ENCODE measurements at places on chromosomes 16 and 17.

DNA sequence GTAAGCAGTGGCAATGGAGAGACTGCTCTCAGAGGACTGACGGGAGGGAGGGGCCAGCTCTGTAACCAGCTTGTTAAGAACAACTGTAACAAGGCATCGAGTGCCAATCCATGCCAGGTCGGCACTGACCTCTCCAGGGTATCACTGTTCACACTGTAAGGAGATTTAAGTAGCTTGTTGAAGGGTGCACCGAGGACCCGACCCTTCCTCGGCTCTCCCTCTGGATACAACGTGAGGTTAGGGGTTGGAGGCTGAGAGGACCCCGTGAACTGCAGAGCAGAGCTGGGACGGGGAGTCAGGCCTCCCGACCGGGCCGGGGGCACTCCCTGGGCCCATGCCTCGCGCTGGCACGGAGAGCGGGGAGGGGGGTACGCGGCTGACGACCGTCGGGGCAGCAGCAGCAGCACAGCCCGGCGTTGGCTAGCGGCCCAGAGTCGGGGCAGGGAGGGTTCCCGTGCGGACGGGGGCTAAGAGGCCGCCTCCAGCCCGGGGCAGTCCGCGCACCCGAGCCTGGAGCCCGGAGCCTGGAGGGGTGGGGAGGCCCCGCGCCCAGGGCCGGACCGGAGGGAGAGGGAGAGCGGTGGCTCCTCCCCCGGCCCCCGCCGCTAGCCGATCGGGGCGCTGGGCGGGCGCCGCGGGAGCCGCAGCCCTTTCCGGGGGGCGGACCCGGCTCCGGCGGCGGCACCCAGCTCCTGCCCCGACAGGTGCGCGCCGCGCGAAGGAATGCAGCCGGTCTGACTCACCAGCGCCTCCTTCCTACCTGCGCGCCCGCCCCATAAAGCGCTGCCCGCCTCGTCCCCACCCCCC lies at the start of gene ITGB4:
Gene ITGB4 (plus strand): TSS at position 804 of the 807 bp plus-strand sequence. CDS start 3,245 bp downstream, outside the sequence.
- DNase-seq = peak; percentile 22

DNA sequence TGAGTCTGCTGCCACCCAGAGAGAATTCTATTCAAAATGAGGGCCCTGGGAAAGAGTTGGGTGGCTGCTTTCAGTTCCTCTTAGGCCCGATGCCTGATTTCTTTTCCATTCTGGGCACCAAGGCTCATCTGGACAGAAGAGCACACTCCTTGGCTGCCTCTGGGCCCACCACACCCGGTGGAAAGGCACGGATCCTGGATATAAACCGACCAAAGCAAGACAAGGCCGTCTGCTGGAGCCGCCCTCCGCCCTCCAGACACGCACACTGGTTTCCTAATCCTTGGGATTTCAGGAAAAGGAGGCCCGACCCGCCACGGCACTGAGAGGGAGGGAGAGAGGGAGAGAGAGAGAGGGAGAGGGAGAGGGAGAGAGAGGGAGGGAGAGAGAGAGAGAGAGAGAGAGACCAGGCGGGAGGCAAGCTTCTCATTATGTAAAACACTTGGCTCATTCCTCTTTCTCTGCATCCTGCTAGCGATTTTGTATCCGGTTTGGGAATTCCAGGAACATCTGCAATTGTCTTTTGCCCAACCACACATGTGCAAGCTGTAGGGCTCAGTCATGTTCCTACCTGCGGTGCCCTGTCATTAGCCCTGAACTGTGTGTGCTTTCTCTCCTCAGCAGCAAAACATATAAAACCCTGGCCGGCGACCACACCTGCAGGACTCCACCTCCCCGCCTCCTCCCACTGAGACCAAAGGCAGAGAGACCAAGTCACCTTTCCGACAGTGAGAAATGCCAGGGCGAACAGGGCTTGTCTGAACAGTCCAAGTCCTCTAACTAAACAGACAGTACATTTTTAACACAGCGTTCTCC lies 347.2 kb downstream of the SOX9 start:
- DNase-seq = no peak

GRCh38 chr16:86628614-86629013 lies 50.3 kb downstream of the FOXL1 start:
- DNase-seq = no peak

DNA sequence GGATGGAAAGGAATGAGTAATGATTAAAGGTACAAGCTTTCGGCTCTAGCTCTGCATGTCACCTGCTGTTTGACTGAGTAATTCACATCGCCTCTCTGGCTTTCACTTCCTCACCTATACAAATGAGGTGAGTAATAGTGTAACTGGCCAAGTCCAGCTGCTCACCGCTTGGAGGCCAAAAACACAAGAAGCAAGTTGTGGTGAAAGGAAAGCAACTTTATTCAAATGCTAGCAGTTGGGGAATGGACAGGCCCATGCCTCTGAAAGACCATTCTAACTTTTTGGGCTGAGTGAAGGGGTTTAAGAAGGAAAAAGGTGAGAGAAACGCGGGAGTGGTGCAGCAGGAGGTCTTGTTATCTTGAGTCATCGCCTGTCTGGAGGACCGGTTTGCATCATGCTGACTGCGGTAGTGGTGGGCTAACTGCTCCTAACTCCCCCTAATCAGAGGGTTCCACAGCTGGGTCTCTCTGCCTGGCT lies 45.7 kb upstream of the CSNK2A2 start:
- DNase-seq = no peak

DNA sequence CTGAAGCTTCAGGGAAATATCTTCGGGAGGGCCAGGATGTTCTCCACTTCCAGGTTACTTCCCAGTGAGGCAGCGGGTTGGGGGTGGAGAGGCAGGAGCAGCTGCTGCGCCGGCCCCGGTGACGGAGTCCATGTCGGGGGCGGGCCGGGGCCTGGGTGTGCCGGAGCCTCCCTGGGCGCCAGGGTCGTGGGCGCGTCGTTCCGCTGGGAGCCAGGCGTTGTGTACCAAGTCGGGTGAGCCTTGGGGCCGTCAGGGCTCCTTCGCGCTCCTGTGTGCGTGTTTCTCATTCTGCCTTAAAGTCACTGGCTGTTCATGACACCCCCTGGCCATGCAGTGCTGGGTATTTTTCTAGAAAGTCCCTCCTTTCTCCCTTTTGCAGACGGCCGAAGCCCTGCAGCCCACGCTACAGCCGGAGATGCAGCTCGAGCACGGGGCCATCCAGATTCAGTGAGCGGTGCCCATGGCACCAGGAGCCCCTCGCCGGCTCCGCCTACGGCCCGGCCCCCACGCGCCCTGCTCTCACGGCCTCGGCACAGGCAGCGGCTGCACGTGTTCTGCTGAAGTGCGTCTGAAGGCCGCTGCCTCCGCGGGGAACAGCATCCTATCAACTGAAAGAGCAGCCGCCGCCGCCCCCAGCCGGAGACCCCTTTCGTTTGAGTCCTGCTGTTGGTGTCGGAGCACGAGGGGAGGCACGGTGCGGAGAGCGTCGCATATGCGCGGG lies 125.1 kb downstream of the BANP start:
- no peak for DNase-seq

GRCh38 chr17:79417476-79417988 lies 193.3 kb downstream of the RBFOX3 start:
- no peak for DNase-seq

DNA sequence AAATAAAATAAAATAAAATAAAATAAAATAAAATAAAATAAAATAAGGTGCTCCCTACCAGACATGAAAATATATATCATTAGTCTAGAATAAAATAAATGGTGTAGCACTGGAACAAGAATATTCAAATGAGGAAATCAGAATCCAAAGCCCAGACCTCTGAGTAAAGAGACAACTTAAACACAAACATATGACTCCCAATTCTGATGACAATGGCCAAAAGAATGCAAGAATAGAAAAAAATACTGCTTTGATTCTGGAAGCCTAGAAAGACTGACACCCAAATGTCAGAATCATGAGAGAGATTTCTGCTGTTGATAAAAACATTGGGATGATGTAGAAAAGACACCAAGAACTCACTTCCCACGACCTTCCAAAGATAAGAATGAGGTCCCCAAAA lies 27.9 kb downstream of the MYOCD start:
- DNase-seq = no peak

GRCh38 chr16:21565507-21565860 lies 33.9 kb upstream of the METTL9 start:
- no peak for DNase-seq

DNA sequence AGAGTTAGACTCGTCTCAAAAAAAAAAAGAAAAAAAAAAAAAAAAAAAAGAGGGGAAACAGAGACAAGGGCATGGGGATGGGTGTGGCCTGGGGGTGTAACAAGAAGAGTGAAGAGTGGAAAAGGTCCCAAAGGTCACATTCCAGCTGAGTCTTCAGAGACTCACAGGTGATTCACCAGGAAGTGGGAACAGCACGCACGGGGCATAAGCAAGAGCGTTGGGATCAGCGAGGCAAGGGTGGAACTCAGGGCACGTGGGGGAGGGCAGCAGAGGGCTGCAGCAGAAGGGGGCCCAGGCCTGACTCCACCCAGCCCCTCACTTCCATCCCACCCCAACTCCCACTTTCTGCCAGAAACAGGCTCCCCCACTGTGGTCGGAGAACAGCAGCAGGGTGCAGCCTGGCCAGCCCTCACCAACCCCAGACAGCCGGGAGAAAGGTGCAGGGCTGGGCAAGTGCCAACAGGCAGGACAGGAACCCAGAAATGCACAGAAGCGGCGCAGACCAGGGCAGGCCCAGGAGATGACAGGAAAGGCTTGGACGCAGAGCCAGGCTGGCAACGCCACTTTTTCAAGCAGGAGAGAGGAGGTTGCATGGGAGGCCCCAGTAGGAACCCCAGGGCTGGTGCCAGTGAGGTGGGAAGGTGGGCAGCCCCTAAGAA lies 3.3 kb downstream of the MEAK7 start:
- DNase-seq = no peak

GRCh38 chr17:35148144-35148543 lies 527 bp downstream of the UNC45B start:
- DNase-seq = no peak

DNA sequence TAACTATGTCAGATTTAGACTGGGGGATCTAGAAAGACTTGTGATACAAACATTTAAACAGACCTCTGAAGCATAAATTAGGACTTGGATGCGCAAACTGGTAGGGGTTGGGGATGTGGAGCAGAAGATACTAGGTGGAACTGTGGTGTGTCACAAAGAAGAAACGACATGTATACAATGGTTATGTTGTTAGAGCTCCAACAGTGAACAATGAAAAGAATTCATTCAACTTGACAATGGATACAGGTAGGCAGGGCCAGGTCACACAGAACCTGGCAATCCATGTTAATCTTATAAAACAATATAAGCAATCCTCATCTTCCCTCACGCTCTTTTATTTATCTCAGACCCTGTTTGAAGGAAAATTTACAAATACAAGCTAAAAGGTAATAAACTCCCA lies 102.0 kb downstream of the CDC27 start:
- no peak for DNase-seq

- no peak for DNase-seq
Measured at GRCh38 chr16:1424028-1424427, 3.5 kb upstream of the UQCC4 start.

GRCh38 chr16:82653550-82654511 lies 27.1 kb downstream of the CDH13 start:
- DNase-seq = peak; percentile 34

GRCh38 chr17:31699281-31699680 lies 159.8 kb downstream of the COPRS start:
- no peak for DNase-seq

GRCh38 chr17:72531729-72532128 lies 410.9 kb downstream of the SOX9 start:
- DNase-seq = no peak

GRCh38 chr16:86046667-86047270 lies 147.8 kb downstream of the IRF8 start:
- DNase-seq = no peak

GRCh38 chr17:77779711-77780539 lies 178.6 kb upstream of the TNRC6C start:
- DNase-seq = no peak

GRCh38 chr17:82177761-82178498 lies 34.7 kb downstream of the CCDC57 start:
- no peak for DNase-seq

GRCh38 chr17:29929006-29929532 lies 959 bp downstream of the SSH2 start:
- peak; percentile 12 for DNase-seq

- no peak for DNase-seq
Measured at GRCh38 chr16:57131351-57131970, 39.1 kb downstream of the CPNE2 start.

DNA sequence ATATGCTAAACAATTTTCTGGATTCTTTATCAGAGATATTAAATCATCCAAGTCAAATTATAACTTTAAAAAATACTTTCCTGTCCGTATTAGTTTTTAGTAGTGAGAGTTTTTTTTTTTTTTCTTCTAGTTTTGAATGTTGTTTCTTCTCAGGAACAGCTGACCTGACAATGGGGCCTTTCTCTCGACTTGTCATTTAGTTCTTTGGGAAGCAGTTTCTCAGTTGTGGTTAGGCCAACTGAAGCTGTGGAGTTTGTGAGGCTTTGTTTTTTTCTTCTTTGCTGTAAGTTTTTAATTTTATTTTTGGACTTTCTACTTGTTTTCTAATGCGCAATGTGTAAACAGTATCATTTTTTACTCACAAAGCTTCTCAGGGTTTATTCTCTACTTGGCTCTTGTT lies 140.8 kb downstream of the FTO start:
- no peak for DNase-seq

- DNase-seq = no peak
Measured at GRCh38 chr16:53743149-53743566, 39.2 kb downstream of the FTO start.

- no peak for DNase-seq
Measured at GRCh38 chr16:4345836-4346781, 5.0 kb downstream of the PAM16 start.

- no peak for DNase-seq
Measured at GRCh38 chr17:55757659-55758058, 6.8 kb downstream of the PCTP start.

GRCh38 chr16:83882163-83882885 lies 16.6 kb upstream of the MLYCD start:
- DNase-seq = no peak

DNA sequence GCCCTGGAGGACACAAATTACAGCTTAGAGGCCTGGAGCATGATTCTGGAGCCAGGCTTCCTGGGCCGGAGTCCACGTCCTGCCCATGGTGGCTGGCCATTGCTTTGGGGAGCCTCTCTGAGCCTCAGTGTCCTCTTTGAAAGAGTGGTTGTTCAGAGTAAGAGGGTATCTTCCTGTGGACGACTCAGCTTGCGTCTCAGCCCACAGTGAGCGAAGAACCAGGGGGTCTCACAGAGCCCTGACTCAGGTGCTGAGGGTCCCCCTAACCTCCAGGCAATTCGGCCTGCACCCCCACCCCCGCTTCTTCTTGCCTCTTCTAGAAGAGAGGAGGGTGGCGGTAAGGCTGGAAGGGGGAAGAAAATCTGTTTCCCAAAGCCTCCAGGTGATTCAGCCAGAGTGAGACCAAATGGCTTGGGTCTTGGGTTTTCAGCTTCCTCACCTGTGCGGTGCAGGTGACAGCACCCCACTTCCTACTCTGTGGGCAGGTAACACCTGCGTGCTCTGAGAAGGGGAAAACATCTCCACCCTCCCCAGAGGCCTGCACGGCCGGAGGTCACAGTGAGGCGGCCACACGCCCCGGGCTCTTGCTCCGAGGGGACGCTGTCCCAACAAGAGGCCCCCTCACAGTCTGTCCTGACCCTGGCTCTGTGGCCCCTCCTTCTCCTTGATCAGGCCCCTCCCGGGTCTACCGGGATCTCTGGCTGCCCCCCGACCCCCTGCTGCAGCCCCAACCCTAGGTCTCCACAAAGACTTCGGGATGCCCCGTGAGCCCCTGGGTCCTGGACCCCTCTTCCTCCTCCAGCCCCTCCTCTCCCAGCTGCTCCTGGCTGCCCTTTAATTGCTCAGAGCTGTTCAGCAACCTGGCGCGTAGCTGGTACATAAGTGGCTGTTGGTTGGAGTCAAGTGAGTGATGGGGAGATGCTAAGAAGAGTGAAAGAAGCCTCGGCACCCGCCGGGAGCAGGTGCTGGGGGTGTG lies 119.2 kb downstream of the METRNL start:
- DNase-seq = no peak

- no peak for DNase-seq
Measured at GRCh38 chr16:1491327-1491726, 1.8 kb upstream of the TELO2 start.

Measured in stimulated activated CD8-positive, alpha-beta memory T cell treated with anti-CD3 and anti-CD28 coated beads, Interleukin-7, amount 100 ng/mL, for 48 hours (primary cell).